ENCODE measurements at places on chromosomes 16 and 17.

- no peak for DNase-seq
These were observed 1.2 kb downstream of the KCNJ16 start for GRCh38 chr17:70076189-70076588.

DNA sequence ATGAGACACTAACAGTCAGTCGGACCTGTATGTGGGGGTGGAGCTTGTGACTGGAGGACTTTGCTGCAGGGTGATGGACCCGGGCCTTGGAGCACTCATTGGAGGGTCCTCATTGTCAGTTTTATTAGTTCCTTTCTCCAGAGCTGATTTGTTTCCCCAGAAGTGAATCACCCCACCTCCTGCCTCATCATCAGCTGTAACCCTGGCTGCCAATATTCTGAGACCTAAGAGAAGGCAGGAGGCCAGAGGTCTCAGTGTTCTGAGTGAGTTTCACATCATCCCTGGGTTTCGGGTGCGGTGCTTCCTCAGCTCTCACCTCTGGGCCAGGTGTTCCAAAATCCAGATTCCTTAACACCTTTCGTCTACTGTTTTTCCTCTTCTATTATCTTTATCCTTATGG is 49.9 kb upstream of the KIFC3 start:
- no peak for DNase-seq

GRCh38 chr16:48188449-48189102 is 32.8 kb upstream of the ABCC12 start:
- DNase-seq = no peak

DNA sequence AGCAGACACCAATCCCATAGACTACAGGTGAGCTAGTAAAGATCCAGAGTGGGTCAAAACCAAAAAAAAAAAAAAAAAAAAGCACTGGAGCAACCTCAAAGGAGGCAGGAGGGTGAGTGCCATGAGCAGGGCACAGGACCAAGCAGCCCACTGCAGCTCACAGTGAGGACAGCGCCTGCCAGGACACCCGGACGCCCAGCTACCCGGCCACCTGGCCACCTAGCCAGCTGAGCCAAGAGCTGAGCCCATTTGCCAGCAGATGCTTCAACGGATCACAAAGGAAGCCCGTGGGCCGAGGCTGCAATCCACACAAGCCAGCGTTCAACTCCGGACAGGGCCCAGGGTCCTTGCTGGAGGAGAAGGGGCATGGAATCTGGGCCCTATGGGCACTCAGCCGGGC is 15.1 kb downstream of the AXIN1 start:
- no peak for DNase-seq

DNA sequence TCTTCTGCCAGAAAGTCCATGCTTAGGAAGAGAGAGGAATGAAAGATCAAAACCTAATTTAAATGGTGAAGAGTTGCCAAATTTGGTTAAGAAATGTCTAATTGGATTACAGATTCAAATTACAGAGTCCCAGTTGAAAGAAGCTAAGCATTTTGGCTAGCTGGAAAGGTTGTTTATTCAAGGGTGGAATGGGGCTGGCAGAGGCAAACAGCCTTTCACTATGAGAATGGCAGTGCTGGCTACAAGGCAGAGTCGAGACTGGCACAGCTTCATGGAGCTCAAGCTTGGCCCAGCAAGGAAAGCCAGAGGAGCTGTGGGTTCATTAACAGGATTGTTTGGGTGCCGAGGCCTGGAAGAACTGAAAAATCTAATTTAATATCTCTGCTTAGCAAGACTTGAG is 13.6 kb downstream of the MAP3K3 start:
- DNase-seq = no peak

DNA sequence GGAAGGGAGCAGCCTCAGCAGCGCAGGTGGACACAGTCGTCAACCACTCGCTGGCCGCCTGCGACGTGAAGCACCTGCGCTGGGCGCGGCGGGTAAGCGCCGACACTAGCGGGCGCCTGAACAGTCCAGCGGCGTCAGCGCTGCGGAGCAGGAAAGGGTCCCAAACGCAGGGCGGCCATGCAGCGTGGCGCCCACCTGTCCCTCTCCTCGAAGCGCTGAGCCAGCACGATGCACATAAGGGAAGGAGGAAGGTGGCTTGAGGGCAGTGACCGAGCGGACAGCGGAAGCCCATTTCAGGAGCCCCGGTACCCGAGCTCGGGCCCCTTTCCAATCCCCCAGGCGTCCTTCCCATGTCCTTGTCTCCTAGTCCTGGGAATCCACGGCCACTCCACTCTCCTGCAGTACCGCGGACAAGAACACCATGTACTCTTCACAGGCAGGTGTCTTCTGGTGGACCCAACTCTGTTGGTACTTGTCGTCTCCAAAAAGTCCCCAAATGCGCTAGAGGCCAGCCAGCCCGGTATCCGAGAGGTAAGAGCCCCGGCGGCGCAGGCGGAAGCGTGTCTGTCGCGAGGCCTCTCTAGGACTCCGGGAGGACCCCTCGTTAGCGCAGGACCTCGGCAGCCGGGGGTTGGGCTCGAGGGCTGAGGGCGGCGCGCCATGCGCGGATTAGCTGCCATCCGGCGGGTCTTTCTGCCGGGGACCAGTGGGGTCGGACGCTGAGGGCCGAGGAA is 14.4 kb downstream of the ZNF232 start:
- no peak for DNase-seq

DNA sequence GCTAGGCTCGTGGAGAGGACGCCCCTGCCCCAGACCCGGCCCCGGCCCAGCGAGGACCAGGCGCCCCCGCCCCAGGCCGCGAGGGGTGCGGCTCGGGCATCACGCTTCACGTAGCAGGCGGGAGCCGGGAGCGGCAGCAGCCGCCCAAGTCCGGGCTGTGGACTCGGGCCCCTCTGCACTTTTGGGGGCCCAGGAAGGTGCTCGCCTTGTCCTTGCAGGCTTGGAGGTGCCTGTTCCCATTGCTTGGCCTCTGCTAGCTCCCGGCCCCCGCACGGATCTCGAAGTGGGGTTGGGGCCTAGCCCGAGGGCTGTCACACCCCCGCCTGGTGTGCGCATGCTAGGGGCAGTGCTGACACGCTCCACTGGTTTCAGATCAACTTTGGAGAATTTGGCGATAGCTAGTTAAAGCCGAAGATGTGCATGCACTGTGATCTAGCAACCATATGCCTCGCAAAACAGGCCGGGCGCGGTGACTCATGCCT is 55.7 kb downstream of the WSB1 start:
- no peak for DNase-seq

- no peak for DNase-seq
These were observed 4.6 kb upstream of the GSE1 start for GRCh38 chr16:85608515-85608885.

DNA sequence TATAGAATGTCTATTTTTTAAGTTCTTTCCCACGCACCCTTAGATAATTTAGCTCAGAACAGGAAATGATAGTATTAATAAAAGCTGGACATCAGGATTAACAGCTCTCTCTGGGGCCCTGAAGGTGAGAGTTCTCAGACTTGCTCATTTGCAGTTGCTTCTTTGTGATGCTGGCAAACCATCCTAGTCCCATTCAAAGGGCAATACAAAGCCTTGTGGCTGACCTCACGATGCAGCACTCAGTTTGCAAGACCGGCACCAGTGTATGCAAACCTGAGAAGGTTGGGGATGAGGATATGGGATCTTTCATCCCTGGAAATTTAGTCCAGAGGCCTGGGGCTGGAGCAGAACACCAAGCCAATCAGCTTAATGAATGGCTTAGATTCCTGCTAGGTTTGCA is 29.3 kb downstream of the STH start:
- DNase-seq = no peak

- no peak for DNase-seq
These were observed 9.8 kb upstream of the GSE1 start for GRCh38 chr16:85603203-85603755.

- DNase-seq = no peak
These were observed 83.9 kb upstream of the FBXO47 start for GRCh38 chr17:39051001-39051585.

- DNase-seq = no peak
These were observed 1.2 kb upstream of the TMEM88 start for GRCh38 chr17:7853691-7854038.

DNA sequence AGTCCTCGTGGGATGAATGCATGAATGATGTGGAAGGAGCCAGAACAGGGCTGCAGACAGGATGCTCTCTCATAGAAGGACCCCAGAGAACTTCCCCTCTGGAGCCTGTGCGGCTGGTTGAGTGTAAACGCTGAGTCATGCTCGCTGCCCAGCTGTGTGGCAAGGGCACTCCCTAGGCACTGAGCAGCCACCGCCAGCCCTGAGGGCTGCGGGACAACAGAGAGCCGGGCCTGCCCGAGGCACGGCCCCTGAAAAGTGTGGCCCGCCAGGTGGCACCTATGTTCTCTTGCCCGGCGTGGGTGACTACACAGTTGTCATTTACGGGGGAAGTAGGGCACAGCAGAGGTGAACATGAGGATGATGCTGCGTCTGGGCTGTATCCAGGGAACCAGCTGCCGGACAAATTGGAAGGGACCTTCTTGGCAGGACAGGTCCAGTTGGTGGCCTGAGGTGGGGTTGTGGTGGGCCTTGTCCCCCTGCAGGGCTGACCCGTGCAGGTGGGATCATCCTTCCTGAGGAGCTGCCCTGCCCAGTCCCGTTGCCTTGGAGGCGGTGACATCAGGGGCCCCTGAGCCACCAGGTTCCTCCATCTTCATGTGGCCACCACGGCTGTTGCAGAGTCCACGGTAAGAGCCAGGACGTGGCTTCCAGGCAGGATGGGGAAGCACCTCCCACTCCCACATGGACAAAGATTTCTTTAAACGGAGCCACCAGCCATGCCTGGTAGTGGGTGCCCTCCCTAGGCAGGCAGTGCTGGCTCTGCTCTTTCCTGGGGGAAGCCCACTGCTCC is 94.8 kb upstream of the CBX4 start:
- no peak for DNase-seq

GRCh38 chr17:67362173-67362572 is 4.2 kb downstream of the PSMD12 start:
- no peak for DNase-seq

GRCh38 chr17:81925860-81926450 is 1.6 kb downstream of the MAFG start:
- DNase-seq = no peak

DNA sequence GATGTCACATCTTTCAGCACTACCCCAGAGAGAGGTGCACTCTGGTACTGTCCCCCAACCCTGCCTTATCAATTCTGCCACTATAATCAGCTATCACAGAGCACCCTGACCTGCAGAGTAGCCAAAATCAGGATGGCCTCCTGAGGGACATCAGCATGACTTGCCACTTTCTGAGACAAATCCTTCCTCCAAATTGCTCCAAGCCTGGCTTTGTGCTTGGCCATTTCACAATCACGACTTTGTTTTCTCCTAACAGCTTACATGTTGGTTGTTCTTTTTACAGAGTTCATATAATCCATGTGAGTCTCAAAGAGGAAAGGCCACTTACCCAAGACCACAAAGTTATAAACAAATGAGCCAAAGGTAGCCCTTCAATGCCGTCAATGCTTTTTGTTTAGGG is 449.0 kb upstream of the CDH5 start:
- DNase-seq = no peak

DNA sequence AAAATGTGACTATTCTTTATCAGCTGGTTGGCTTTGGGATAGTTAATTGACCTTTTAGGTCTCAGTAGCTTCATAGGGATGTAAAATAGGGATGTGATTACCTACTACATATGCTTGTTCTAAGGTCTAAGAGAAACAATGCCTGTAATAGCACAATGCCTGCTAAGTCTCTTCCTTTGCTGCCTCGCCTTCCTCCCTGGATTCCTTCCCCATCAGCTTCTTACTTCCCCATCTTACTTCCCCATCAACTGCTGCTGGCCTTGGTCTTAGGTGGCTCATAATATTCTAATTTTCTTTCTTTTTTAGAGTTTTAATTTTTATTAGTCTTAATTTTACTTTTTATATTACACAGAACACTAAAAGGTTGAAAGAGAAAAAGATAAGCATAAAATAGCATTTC is 59.2 kb upstream of the GOT2 start:
- no peak for DNase-seq

- peak; percentile 28 for DNase-seq
These were observed 18.0 kb downstream of the XPO6 start for GRCh38 chr16:28193530-28194423.

DNA sequence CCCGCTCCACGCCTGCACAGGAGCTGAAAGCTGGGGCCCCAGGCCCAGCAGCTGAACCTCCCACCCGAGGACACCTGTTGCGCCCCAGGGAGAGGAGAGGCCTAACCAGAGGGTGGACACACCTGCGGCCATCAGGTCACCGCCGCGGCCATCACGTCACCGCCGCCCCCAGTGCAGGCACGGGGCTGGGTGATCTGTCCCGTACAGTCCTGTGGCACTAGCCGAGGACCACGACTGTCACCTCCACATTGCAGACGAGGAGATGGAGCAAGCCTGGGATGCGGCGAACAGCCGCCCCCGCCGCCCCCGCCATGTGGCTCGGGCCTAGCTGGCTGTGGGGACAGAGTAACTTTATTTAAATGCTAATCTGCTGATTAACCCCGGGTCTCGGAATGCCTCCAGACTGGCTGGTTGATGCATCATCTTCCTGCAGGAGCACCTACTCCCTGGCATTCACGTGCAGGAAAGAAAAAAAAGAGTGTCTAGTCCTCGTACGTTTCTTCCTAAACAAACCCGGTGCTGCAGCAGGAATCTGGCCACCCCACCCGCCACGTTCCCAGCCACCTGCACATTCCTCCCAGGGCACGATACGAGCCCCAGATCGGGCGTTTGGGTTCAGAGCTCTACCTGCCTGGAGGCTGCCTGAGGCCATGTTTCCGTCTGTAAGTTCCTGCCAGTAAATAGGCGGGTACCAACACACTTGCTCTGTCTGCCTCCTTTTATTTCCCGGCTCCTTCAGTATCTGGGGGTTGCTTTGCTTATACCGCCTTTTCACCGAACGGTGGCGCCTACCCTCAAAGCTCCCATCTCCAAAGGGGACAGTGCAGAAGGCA is 29.9 kb downstream of the PIEZO1 start:
- DNase-seq = no peak

DNA sequence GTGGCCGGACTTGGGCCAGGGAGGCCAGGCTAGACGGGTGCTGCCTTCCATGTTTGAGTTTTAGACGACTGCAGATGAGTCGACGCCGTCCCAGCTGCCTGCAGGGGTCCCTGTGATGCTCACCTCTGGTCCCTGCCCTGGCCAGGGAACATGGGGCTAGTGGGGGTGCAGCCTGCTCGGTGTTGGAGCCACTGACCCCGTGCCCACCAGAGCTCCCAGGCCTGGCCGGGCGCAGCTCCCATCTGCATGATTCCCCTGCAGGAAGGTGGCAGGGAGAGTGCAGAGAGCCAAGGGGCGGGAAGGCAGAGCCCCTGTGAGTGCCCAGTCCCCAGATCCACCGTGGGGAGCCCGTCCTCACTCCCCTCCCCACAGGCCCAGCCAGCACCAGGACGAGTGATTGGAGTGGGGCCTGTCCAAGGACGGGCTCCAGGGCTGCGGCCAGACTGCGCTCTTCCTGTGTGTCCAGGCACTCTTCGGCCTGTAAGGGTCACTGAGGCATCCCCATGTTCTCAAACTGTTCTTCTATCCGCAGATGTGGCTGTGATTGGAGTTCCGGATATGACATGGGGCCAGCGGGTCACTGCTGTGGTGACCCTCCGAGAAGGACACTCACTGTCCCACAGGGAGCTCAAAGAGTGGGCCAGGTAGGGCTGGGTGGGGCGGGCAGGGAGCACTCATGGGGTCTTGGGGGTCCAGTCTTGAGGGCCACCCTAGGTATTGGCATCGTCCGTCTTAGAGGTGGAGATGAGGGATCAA is 26.0 kb upstream of the CDH15 start:
- DNase-seq = no peak

Data from stimulated activated naive CD4-positive, alpha-beta T cell treated with Interleukin-2 at 50 U/mL for 16 hours (primary cell).